ENCODE measurements at places on chromosomes 6 and 20.
A peak's percentile ranks its signal among the peaks of the same experiment; 100 is the strongest.

DNA sequence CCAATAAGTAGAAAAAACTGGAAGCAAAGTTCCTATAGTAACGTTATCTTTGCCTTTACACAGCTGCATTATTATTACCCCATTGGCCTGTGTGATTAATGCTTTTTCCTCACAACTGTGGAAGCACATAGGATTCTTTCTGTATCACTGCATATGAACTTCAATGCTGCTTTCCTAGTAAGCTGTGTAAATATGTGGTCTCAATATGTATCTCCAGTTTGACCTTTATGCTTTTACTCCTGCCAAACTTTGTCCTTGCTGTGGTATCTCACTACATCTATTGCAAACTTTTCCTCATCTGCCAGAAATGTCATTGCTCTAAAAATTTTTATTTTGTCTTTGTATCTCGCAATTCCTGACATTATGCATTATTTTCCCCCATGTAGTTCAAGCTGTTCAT is 168.6 kb downstream of the ZFAND3 start:
- DNase-seq: no peak

GRCh38 chr6:148342350-148343046 is at the start of gene SASH1:
TSS of gene SASH1 (plus strand) at chr6:148342838. CDS start at chr6:148343068, 230 bp downstream.
- peak; percentile 21 for DNase-seq

- DNase-seq: no peak
These were observed 14.0 kb downstream of the PCK1 start for GRCh38 chr20:57574954-57575353.

GRCh38 chr20:17463711-17464110 is 67.5 kb downstream of the BFSP1 start:
- DNase-seq: no peak

GRCh38 chr6:24650365-24650764 is 4.4 kb upstream of the KIAA0319 start:
- no peak for DNase-seq

DNA sequence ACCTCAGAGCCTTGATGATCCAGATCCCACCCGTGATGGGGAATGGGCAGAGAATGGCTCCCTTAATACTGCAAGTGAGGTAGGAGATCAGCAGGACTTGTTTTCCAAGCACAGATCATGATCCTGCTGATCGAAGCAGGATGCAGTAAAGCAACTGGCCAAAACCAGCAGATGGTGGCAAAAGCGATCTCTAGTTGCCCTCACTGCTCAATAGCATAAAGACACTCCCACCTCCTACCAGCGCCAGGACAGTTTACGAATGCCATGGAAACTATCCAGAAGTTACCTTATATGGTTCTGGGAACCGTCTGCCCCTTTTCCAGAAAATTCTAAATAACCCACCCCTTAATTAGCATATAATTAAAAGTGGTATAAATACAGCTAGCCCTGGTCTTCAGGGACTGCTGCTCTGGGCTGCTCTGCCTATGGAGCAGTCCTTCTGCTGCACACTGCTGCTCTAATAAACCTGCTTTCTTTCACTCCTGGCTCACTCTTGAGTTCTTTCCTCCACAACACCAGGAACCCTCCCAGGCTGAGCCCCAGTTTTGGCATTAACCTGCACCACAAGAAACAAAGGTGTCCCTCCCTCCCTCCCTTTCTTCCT is 415.8 kb downstream of the PREX1 start:
- no peak for DNase-seq

DNA sequence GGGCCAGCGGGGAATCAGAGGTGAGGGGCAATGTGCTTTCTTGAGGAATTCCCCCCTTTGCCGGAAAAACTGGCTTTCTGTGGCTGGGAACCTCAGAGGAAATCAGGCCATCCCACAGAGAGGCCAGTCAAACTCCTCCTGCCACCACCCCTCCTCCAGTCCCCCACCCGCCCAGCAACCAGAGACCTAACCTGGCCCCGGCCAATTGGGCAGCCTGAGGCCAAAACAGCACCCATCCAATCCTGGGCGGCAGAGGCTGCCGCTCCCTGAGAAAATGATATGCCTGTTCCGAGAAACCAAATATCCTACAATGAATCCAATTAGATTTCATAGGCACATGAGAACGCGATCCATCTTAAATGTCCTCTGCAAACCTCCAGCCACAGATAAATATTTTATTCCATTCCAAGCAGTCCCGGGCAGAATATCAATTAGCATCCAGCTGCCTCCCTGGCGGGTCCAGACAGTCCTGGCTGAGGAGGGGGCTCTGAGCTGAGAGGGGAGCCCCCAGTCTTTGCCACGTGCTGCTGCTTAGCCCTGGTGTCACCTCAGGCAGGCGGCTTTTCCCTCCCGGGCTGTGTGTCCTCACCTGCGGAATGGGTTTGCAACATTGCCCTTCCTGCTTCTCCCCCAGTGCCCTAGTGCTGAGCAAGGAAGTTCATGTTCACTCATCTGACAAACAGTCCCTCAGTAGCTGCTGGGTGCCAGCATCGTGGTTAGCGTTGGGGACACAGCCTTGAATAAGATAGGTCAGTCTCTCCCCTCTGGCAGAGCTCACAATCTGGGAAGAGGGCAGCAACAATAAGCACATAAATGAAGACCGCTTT is 95.0 kb downstream of the DLGAP4 start:
- DNase-seq: no peak

All from NCI-H1092 (cell line).